CD4-positive, alpha-beta T cell (primary cell): ENCODE measurements at places on chromosomes 6 and 20. TPM values are rescaled to one million over a fixed set of nuclear protein-coding genes. Genes with fewer than 3 reads are reported as not detected.
A peak's percentile ranks its signal among the peaks of the same experiment; 100 is the strongest.

DNA sequence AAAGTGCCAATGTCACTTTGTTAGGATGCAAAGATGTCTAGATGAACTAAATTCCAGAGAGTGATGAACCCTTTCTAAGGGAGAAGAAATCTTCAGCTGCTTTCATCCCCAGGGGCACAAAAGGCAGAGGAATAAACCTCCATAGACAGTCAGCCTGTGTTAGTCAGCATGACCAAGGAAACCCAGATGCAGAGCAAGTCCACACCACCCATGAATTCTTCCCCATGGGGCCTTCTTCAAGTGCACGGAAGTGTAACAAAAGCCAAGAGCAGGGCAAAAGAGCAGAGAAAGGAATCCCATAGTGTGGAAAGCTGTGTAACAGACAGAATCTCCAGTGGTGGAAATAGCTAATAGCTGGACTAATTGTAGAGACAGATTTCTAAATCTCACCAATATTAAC lies 50.0 kb downstream of the DCDC2 start:
- H3K27me3 ChIP-seq = no peaks in the 10 kb centered on the region
- no peak overlapping the region for H3K27ac ChIP-seq
- no peaks in the 10 kb centered on the region for H3K36me3 ChIP-seq
- H3K4me1 ChIP-seq = no peaks in the 10 kb centered on the region
- H3K4me3 ChIP-seq = no peak overlapping the region

GRCh38 chr6:63371104-63371715 lies 51.4 kb upstream of the LGSN start:
- no peak overlapping the region for H3K27ac ChIP-seq
- H3K4me1 ChIP-seq = no peaks in the 10 kb centered on the region
- no peak overlapping the region for H3K4me3 ChIP-seq
- no peaks in the 10 kb centered on the region for H3K27me3 ChIP-seq
- no peaks in the 10 kb centered on the region for H3K36me3 ChIP-seq
- no peak for DNase-seq

Gene SCAND1
- total RNA-seq = 82.7 TPM

GRCh38 chr6:121925534-121926255 lies 473.8 kb upstream of the HSF2 start:
- no peaks in the 10 kb centered on the region for H3K27me3 ChIP-seq
- H3K27ac ChIP-seq = no peak overlapping the region
- no peak overlapping the region for H3K4me3 ChIP-seq

Gene DEFB124
- total RNA-seq = not detected

GRCh38 chr6:1787894-1788293 lies 178.2 kb downstream of the FOXC1 start:
- no peaks in the 10 kb centered on the region for H3K36me3 ChIP-seq
- H3K27ac ChIP-seq = no peak overlapping the region
- peaks cover 3% of the 10 kb centered on the region for H3K4me1 ChIP-seq
- no peak for DNase-seq
- H3K4me3 ChIP-seq = no peak overlapping the region

Gene PRRT1
- 3.2 TPM for total RNA-seq

GRCh38 chr6:87918461-87918941 lies 129.1 kb upstream of the SPACA1 start:
- no peaks in the 10 kb centered on the region for H3K27me3 ChIP-seq
- H3K4me3 ChIP-seq = no peak overlapping the region
- H3K27ac ChIP-seq = no peak overlapping the region
- H3K36me3 ChIP-seq = no peaks in the 10 kb centered on the region

- no peak overlapping the region for H3K4me3 ChIP-seq
- no peaks in the 10 kb centered on the region for H3K4me1 ChIP-seq
- no peak overlapping the region for H3K27ac ChIP-seq
- no peaks in the 10 kb centered on the region for H3K36me3 ChIP-seq
- H3K27me3 ChIP-seq = no peaks in the 10 kb centered on the region
Observed at GRCh38 chr20:52481443-52481842, 289.9 kb upstream of the ZFP64 start.

GRCh38 chr6:3456898-3457709 lies at the start of gene SLC22A23:
TSS of gene SLC22A23 (minus strand) at chr6:3457050. CDS start at chr6:3456559, 491 bp downstream.
- peak within 1 kb of the TSS; percentile 72 for H3K4me3 ChIP-seq
- DNase-seq = peak; percentile 80
- H3K4me1 ChIP-seq = peaks cover 36% of the 10 kb centered on the region
- H3K36me3 ChIP-seq = no peaks in the 10 kb centered on the region

DNA sequence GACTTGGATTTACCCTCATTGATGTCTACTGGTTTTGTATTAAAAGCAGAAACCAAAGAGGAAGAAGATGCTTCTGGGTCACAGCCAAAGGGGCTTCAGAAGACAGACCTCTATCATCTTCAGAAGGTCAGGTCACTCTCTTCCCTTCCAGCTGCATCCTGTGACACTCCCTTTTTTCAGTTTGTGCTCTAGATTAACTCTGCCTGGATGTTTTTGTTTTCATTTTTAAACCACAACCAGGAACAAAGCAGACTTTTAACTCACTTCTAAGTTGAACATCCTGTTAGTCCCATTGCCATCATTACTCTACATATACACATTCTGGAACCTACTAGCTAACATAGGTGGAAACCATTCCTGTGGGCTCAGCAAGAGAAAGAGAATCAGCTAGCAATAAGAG lies 45.2 kb downstream of the AKIRIN2 start:
- H3K36me3 ChIP-seq = peaks cover 17% of the 10 kb centered on the region
- no peak overlapping the region for H3K27ac ChIP-seq
- H3K27me3 ChIP-seq = no peaks in the 10 kb centered on the region
- H3K4me3 ChIP-seq = no peak overlapping the region

Gene PSORS1C1
- not detected for total RNA-seq

GRCh38 chr20:60469829-60470228 lies 511.6 kb downstream of the CDH26 start:
- no peaks in the 10 kb centered on the region for H3K4me1 ChIP-seq
- DNase-seq = no peak
- no peaks in the 10 kb centered on the region for H3K36me3 ChIP-seq
- H3K27me3 ChIP-seq = peaks cover 5% of the 10 kb centered on the region
- H3K4me3 ChIP-seq = no peak overlapping the region

Gene KCNK5
- 0.30 TPM for total RNA-seq
